ENCODE measurements at places on chromosomes 12 and 14. TPM values are rescaled to one million over a fixed set of nuclear protein-coding genes. Genes with fewer than 3 reads are reported as not detected.

DNA sequence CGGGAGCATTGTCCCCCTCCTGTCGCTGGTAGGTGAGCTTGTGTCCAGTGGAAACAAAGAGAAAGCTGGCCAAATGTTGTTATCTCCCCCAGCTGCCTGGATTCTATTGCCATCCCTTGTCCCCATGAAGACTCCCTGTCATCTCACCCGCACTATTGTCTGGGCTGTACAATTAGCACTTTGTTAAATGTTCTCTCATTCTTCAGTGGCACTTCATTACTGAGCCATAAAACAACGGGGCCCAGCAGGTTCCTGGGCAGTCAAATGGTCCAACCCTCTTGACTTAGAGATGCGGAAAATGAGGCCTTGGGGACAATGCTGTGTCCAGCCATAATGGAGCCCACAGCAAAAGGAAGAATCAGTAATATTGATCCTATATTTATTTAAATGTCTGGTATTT, 13.2 kb upstream of the COL2A1 start:
- H3K27me3 ChIP-seq, result no peaks in the 10 kb centered on the region
- DNase-seq, result no peak
- H3K36me3 ChIP-seq, result no peaks in the 10 kb centered on the region

PRB4 gene
- total RNA-seq, result not detected

SMIM41 gene
- total RNA-seq, result not detected

DNA sequence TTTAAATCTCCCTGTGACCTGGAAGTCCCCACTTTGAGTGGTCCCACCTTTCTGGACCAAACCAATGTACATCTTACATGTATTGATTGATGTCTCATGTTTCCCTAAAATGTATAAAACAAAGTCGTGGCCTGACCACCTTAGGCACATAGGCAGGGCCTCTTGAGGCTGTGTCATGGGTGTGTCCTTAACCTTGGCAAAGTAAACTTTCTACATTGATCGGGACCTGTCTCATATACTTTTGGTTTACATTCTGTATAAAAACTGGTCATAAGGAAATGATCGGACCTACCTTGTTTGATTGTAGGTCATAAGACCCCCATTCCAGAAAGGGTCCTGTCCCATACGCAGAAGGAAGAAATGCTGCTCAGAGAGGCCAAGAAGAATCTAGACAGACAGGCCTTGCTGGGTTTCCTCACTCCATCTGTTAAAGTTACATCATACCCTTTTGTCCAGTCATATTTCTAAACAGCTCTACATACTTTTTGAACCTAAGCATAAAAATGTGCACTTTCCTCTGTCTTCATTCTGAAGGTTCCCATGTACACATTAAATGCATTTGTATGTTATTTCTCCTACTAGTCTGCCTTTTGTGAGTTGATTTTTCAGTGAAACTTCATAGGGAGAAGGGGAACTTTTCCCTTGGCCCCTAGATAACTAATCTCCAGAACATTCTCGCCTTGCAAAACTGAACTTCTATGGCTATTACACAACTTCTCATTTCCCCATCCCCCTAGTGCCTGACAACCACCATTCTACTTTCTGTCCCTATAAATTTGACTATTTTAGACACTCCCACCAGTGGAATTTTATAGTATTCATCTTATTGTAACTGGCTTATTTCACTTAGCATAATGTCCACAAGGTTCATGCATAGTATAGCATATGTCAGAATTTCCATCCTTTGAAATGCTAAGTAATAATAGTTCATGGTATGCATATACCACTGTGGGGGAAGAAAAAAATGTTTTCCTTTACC, 30.2 kb upstream of the CPM start:
- H3K36me3 ChIP-seq, result no peaks in the 10 kb centered on the region
- H3K4me1 ChIP-seq, result no peaks in the 10 kb centered on the region
- H3K4me3 ChIP-seq, result no peak overlapping the region
- no peak overlapping the region for H3K27ac ChIP-seq
- DNase-seq, result no peak

GPRC5A gene
- 0.56 TPM for total RNA-seq

GRCh38 chr14:94181835-94182234, 7.7 kb downstream of the PPP4R4 start:
- H3K27me3 ChIP-seq, result peaks cover 6% of the 10 kb centered on the region
- H3K4me3 ChIP-seq, result no peak overlapping the region
- H3K4me1 ChIP-seq, result no peaks in the 10 kb centered on the region
- no peaks in the 10 kb centered on the region for H3K36me3 ChIP-seq
- no peak for DNase-seq

DNA sequence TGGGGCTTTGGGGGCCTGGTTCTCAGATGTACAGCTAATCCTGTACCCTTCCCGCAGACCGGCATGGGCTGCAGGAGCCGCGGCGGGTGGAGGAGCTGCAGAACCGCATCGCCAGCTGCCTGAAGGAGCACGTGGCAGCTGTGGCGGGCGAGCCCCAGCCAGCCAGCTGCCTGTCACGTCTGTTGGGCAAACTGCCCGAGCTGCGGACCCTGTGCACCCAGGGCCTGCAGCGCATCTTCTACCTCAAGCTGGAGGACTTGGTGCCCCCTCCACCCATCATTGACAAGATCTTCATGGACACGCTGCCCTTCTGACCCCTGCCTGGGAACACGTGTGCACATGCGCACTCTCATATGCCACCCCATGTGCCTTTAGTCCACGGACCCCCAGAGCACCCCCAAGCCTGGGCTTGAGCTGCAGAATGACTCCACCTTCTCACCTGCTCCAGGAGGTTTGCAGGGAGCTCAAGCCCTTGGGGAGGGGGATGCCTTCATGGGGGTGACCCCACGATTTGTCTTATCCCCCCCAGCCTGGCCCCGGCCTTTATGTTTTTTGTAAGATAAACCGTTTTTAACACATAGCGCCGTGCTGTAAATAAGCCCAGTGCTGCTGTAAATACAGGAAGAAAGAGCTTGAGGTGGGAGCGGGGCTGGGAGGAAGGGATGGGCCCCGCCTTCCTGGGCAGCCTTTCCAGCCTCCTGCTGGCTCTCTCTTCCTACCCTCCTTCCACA, 7.6 kb downstream of the NR4A1 start:
- peaks cover 12% of the 10 kb centered on the region for H3K4me1 ChIP-seq
- DNase-seq, result peak; percentile 35
- H3K27ac ChIP-seq, result peak overlapping the region; percentile 95
- no peaks in the 10 kb centered on the region for H3K36me3 ChIP-seq

- H3K4me1 ChIP-seq, result no peaks in the 10 kb centered on the region
- no peak overlapping the region for H3K4me3 ChIP-seq
- no peaks in the 10 kb centered on the region for H3K36me3 ChIP-seq
- no peak overlapping the region for H3K27ac ChIP-seq
- no peak for DNase-seq
Observed at GRCh38 chr12:17192721-17193120, 586.8 kb upstream of the LMO3 start.

DNA sequence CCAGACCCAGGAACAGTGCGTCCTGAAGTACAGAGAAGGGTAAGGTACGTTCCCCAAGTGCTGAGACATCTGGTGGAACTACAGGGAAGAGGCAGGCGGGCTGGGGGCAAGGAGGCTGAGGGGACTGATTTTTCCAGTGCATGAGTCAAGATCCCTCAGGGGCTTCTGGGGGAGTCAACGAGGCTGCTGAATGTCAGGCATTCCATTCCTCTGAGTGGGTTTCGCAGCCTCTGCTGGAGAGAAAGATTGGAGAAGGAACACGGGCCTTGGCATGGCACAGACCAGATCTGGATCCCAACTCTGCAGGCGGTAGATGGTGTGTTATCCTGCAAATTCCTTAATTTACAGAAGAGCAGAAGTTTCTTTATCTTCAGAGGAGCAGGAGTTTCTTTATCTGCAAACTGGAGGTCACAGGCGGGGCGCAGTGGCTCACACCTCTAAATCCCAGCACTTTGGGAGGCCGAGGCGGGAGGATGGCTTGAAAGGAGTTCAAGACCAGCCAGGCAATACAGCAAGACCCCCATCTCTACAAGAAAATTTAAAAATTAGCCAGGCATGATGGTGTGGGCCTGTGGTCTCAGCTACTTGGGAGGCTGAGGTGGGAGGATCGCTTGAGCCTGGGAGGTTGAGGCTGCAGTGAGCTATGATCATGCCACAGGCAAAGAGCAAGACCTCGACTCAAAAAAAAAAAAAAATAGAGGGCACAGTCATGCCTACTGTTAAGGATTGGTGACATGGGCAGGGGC, 132.6 kb upstream of the MAP1LC3B2 start:
- no peak overlapping the region for H3K27ac ChIP-seq
- DNase-seq, result peak; percentile 56
- H3K36me3 ChIP-seq, result no peaks in the 10 kb centered on the region

DNA sequence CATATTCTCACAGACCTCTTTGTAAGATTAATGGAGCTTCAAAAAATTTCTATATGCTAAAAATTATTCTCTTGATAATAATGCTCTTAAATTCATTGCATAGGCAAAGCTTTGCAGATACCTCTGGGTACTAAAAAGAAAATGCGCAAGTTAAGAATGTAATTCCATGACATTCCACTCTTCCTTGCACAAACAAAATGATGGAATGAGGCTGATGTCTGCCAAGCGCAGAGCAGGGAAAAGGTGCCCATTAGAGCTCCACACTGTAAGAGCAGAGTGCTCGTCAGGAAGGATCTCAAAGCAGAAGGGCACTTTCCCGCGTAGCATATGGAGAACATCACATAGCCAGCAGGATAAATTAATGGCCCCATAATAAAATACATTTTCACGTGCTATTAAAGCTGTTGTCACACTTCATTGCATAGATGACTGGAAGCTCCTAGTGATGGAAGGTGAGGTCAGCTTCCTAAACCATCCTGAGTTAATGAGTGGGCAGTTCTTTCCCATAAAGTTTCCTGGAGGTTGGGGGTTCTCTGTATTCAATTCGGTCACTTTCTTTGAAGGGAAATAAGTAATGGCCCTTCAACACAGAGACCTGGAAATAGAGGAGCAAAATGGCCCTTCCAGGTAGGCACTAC, 1058.9 kb downstream of the GALC start:
- no peak overlapping the region for H3K4me3 ChIP-seq
- H3K27me3 ChIP-seq, result no peaks in the 10 kb centered on the region
- DNase-seq, result no peak
- no peaks in the 10 kb centered on the region for H3K4me1 ChIP-seq
- no peaks in the 10 kb centered on the region for H3K36me3 ChIP-seq

DNA sequence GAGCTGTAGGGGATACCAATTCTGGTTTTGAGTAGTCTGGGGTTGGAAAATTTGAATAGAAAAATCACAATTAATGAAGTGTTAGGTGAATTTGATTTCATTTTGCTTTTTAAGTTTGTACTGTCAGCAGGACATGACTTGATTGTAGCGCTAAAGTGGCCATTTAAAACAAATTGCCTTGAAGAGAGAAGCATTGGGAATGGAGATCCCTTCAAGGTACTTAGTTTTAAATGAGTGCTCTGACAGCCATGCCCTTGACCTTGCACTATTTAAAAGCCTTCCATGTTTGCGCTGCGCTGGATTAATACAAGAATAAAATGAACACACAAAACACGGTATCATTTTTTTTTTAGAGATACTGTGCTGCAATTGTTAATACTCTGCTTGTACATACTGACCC, 345.9 kb downstream of the NAV3 start:
- no peaks in the 10 kb centered on the region for H3K36me3 ChIP-seq
- no peak overlapping the region for H3K27ac ChIP-seq
- H3K27me3 ChIP-seq, result no peaks in the 10 kb centered on the region
- no peak overlapping the region for H3K4me3 ChIP-seq

DNA sequence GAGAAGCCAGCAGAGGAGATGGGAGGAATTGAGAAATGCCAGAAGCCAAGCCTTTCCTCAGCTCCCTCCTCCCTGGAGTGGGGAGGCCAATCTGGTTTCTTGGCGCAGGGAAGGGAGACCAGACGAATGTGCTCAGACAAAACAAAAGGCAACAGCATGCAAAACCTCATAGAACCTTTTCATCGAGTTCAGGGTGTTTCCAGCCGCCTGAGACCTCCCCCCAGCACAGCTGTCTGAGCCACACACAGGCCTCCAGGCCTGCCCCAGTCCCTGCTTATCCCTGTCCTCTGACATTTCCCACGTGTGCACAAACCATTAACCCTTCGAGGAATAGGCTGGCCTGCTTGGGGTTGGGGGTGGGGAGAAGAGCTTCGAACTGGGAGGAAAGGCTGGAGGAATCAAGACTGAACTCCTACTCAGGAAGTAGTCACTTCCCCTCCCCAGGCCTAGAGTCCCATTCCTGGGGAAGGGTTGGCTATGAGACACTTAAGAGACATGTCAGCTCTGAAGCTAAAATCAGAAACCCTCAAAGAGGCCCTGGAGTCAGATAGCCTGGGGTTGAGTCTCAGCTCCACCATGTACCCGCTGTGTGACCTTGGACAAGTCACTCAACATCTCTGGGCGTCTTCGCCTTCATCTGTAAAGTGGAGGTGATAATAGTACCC, 10.7 kb downstream of the TBX3 start:
- peaks cover 4% of the 10 kb centered on the region for H3K4me1 ChIP-seq
- H3K36me3 ChIP-seq, result no peaks in the 10 kb centered on the region
- DNase-seq, result peak; percentile 31
- H3K4me3 ChIP-seq, result no peak overlapping the region
- no peaks in the 10 kb centered on the region for H3K27me3 ChIP-seq

GRCh38 chr12:95178136-95178535, 39.1 kb downstream of the FGD6 start:
- H3K27ac ChIP-seq, result no peak overlapping the region
- DNase-seq, result no peak
- no peak overlapping the region for H3K4me3 ChIP-seq
- H3K36me3 ChIP-seq, result no peaks in the 10 kb centered on the region
- H3K4me1 ChIP-seq, result peaks cover 9% of the 10 kb centered on the region

RPL10L gene
- not detected for total RNA-seq

DNA sequence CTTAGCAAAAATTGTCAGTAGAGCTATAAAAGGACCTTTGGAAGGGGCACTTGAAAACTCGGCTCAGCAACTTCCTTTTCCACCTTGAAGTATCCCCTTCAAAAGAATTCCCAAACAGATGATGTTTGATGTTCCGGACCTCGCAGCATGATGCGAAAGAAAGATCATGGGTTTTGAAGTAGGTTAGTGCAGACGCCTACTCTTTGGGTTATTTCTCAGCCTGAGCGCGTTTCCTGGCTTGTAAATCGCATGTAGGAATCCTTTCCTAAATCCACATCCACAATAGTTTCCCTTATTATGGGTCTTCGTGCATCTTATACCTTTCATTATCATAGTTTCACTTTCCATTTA, 584 bp upstream of the NEDD1 start:
- H3K27me3 ChIP-seq, result no peaks in the 10 kb centered on the region
- peaks cover 20% of the 10 kb centered on the region for H3K4me1 ChIP-seq
- no peaks in the 10 kb centered on the region for H3K36me3 ChIP-seq
- peak overlapping the region; percentile 88 for H3K27ac ChIP-seq

- no peaks in the 10 kb centered on the region for H3K36me3 ChIP-seq
- DNase-seq, result no peak
- no peak overlapping the region for H3K27ac ChIP-seq
- H3K4me1 ChIP-seq, result no peaks in the 10 kb centered on the region
- H3K27me3 ChIP-seq, result no peaks in the 10 kb centered on the region
- H3K4me3 ChIP-seq, result no peak overlapping the region
Observed at GRCh38 chr12:129997239-129997638, 93.4 kb upstream of the TMEM132D start.

DNA sequence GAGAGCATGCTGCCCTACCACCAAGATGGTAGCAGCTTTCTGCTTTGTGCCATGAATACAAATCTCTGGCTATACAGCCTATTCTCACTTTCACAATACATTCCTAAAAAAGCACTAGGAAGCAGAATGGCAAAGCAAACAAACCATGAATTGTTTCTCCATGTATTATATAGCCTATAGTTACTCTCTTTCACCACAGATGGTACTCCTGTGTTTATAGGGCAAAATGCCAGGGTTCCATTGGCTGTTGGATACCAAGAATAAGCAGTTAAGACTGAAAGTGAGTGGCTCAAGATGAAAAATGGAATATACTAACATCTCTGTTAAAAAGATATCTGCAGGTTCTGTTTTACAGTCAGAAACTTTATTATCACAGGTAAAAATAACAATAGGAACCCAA, 11.1 kb downstream of the ARF3 start:
- H3K36me3 ChIP-seq, result no peaks in the 10 kb centered on the region
- DNase-seq, result no peak
- H3K27ac ChIP-seq, result no peak overlapping the region
- peaks cover 3% of the 10 kb centered on the region for H3K4me1 ChIP-seq
- no peaks in the 10 kb centered on the region for H3K27me3 ChIP-seq
- H3K4me3 ChIP-seq, result no peak overlapping the region

TPPP2 gene
- total RNA-seq, result 0.95 TPM

All from gastrocnemius medialis (tissue), 4 donors.